ENCODE measurements at places on chromosomes 2 and 18.

- no peak for DNase-seq
Observed at GRCh38 chr18:25166113-25166512, 185.9 kb downstream of the ZNF521 start.

DNA sequence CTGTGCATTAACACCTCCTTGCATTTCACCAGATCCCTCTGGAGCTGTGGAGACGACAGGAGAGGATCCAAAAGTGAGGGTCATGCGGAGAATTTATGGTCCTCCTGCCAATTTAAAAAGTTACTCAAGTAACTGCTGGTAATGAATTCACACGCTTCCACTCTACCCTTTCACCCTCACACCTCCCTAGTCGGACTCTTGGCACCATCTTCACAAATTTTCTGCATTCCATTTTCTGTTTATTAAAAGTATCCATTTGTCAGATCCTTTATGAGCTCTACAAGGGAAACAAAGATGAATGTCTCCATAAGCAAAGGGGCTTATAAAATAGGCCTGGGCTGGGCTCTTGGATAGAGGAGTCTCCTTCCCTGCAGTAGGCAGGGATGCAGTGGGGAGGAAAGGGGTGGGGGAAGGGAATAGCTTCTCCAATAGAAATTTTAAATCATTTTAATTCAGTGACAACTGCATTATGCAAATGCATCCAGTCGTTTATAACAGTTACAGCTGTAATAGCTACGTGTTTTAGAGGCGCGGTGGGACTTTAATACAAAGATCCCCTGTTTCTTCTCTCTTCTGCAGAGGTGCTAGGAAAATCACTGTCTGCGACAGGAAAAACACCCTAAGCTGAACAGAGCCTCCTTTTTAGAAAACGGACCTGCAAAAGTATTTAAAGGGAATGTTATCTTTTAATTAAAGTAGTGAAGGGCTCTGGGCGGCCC is 132.2 kb downstream of the EPHA4 start:
- no peak for DNase-seq

DNA sequence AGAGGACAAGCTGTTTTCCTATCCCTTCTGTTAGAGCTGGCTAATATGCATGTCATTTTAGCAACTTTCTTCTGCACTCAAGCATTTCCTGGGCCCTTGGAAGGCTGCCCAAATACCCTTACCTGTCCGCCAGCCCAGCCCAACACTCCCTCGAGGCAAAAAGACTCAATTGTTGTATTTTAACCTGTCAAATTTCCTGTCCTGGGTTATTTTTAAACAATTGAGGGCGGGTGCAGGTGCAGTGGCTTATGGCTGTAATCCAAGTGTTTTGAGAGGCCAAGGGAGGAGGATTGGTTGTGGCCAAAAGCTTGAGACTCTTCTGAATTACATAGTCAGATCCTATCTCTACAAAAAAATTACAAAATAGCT is 125.0 kb upstream of the ARHGAP28 start:
- no peak for DNase-seq

DNA sequence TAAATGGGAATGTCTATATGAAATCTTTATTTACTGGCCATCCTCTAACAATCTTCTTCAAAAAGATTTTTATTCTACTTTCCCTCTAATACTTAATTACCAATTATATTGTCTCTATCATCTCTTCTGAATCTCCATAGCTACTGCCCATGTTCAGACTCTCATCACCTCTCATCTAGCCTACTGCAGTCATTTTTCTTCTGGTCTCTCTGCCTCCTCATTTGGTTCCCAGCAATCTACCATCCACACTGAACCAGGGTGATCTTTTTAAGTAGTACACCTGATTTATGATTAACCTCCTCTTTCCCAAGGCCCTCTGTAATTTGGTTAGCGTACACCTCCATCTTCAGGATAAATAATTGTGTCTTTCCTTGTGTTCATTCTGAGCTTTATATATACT is 57.6 kb downstream of the NCKAP1 start:
- DNase-seq = no peak

DNA sequence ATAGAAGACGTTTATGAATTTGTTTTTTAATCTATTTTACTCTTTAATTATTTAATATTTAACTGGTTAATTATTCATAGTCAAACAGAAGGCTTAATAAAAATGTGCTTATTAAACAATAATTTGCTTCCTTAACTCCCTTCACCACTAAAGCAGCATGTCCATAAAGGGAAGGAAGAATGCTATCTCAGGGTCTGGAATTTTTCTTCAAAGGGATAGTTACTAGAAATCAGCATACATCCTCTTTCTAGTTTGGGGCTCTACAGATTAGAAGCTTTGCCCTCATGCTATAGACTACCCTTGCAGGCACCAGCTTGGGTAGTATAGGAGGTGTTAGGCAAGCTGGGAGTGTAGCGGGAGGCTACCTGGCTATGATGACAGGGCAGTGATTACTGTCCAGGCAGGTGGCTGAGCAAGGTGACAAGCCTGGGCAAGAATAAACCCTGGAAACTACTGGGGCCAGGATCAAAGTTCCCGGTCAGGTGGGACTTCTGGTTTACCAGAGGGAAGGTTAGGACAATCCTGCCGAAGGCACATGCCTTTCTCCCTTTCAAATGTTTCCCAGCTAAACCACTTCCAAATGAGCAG is 276.0 kb upstream of the REV1 start:
- no peak for DNase-seq

All from activated T-helper 1 cell treated with anti-CD3 and anti-CD28 coated beads, Interleukin-2, amount 50 U/mL, for 16 hours (primary cell).